Hematopoietic multipotent progenitor cell treated with erythropoietin and hydrocortisone succinate and interleukin-3 and kit ligand, for 17 days (in vitro differentiated cells): ENCODE measurements at places on chromosomes 4 and X.

GRCh38 chr4:128906581-128906980, 97.1 kb downstream of the JADE1 start:
- DNase-seq = no peak

DNA sequence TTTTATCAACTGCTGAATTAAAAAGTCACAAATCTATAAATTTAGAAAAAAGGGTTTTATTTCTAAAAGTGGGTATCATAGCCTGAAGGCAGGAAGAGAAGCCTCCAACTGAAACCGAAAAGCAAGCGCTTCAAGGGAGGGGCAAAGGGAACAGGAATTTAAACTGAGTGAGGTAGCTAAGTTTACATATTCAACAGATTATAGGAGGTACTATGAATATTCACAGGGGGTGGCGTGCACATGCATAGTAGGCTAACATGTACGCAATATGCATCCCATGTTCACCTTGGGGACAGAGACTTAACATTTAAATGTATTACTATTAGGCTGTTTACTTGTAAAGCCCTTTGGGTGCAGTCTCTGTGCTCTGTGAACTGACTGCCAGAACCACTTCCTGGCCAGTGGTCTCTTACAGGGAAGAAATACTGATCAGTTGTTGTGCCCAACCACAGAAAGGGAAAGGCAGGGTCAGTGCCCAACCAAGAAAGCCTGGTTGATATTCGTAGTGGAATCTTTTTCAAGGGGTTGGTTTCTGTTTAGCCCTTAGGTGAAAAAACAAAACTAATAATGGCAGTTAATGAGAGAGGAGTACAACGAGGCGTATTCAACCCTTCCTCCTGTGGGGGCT, 168.7 kb upstream of the GALNTL6 start:
- DNase-seq = no peak

DNA sequence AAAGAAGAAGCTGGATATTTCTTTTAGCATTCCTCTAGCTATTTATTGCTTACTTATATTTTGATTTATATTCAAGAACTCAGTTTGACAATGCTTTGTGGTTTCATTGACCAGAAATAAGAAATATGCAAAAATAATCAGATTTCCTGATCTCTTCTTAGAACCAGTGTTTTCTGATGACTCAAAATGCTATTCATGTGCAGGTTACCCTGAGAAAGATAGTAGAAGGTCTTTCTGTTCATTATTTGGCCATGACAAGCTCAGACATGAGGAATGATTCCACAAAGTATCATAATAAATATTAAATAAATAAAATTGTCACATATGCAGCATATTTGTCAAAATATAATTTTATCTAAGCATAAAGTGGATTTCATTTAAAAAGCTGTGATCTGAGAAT, 24.1 kb downstream of the ADH7 start:
- DNase-seq = no peak

GRCh38 chrX:130416785-130417184, 15.0 kb downstream of the RBMX2 start:
- no peak for DNase-seq

- DNase-seq = no peak
Measured at GRCh38 chr4:74583089-74583700, 138.3 kb downstream of the AREG start.

- no peak for DNase-seq
Measured at GRCh38 chr4:159248384-159249178, 145.7 kb downstream of the RAPGEF2 start.

GRCh38 chrX:23003116-23003515, 3.4 kb downstream of the DDX53 start:
- no peak for DNase-seq

DNA sequence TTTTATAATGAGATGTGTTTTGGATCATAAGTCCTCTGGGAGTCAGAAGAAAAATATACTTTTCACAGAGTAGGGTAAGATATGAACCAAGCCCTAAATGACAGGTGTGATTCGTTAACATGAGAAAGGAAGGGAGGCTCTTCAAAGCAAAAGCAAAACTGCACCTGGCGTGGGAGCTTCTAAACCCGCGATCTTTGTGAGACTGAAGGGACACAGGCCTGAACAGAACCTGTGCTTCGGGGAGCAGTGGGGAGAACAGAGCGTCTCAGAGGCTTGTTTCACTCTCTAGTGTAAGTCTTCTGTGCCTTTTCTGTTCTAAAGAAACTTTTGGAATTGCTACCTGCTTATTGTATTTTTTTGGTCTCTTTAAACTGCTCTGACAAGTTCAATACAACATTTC, 30.2 kb upstream of the CYP4V2 start:
- DNase-seq = no peak

DNA sequence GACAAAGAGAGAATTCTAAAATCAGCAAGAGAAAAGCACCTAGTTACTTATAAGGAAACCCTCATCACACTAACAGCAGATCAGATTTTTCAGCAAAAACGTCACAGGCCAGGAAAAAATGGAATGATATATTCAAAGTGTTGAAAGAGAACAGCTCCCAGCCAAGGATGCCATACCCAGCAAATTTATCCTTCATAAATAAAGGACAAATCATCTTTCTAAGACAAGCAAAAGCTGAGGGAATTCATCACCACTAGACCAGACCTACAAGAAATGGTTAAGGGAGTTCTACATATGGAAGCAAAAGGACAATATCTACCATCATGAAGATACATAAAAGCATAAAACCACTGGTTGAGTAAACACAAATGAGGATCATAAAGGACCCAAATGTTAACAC, 53.6 kb downstream of the MANBA start:
- no peak for DNase-seq

- DNase-seq = no peak
Measured at GRCh38 chr4:114603497-114603896, 4.9 kb downstream of the UGT8 start.

GRCh38 chr4:175066923-175067627, 148.9 kb downstream of the ADAM29 start:
- no peak for DNase-seq

GRCh38 chr4:15655223-15656037, at the start of gene FBXL5:
Gene FBXL5 (minus strand): TSS chr4:15655357. CDS start chr4:15655287, 70 bp downstream.
- peak; percentile 92 for DNase-seq
